ENCODE measurements at places on chromosomes 6 and 20. TPM values are rescaled to one million over a fixed set of nuclear protein-coding genes. Genes with fewer than 3 reads are reported as not detected.

GRCh38 chr6:4565301-4566250 is 210.6 kb upstream of the CDYL start:
- DNase-seq = no peak

DNA sequence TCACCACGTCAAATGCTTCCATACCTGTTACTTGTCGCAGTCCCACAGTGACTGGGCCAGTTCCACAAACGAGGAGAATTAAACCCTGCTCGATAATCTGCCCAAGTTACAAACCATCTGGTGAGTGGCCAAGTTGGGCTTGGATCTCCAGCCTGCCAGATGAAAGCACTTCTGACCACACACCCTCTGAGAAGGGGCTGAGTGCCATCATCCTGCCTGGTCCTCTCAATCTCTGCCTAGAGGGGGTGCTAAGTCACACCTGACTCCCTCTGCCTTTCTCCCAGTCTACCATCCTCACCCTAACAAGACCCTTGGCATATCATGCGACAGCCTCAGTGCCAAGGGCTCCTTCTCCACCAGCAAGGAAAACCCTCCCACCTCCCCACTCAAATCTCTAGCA is 15.8 kb downstream of the RRP36 start:
- DNase-seq = no peak

GRCh38 chr20:16007962-16008361 is 565.3 kb downstream of the KIF16B start:
- no peak for DNase-seq

DNA sequence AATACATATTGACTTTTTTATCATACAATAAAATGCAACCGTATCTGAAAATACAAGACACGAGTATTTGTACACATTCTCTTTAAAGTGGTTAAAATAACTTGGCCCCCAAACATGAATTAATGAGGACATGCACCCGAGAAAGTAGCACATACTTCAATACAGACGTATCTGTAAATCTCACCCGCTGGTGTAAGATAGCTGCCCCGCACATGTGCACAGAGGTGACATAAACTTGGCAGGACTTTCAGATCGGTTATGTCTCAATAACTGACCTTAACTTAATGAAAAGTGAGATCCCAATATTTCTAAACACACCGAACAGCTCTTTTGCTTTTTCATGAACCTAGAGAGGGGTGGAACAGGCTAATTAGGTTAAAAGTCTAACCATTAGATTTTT is 91.5 kb upstream of the RPS6KA2 start:
- DNase-seq = no peak

NRN1 gene
- 78.5 TPM for total RNA-seq

NFKBIE gene
- 6.3 TPM for total RNA-seq

ANKRD6 gene
- 1.0 TPM for total RNA-seq

SLC24A3 gene
- not detected for total RNA-seq

FAM162B gene
- not detected for total RNA-seq
